ENCODE measurements at places on chromosomes 4 and X.
A peak's percentile ranks its signal among the peaks of the same experiment; 100 is the strongest.

DNA sequence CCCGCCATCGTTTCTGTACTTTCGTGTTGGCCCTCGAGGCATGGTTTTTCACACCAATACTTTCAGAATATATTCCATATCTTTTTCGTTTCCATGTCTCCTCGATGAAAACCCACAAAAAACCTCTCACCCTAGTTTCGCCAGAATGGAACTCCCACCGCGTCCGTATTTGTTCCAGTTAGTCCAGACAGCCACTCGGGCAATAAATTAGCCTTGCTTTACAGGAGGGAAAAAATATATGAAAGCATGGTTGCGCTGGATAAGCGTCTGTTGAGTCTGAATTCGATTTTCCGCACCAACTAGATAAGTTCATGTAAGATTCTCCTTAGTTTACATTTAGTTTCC, 550 bp upstream of the CHM start:
- peak; percentile 7 for DNase-seq

DNA sequence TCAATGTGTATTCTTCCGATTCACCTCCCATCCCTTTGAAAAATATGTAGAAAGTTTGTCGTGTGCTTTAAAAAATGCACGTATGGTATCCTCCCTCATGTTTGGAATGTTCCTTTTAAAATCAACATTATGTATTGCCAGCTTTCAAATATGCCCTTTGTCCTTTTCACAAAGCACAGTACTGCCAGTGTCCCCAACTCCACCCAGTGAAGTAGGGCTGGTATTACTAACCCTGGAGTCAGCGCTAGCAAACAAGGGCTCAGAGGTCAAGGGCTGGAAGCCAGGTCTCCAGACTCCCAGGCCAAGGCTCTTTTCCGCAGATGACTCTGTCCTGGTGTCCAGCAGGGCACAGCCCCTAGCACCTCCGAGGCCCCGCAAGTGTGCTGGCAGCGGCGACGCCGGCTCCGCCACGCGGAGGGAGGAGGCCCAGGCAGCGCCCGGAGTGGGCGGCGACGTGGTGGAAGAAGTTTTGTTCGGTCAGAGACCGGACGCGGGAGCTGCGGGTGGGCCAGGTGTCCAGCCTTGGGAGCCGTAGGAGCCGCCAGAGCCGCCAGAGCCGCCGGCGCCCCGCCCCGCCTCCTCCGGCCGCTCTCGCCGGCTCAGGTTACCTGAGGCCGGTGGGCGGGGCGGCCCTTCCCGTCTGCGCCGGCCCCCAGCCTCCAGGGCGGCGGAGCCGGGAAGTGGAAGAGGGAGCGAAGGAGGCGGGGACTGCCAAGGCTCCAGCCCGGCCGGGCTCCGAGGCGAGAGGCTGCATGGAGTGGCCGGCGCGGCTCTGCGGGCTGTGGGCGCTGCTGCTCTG, at the start of gene IL13RA1:
Gene IL13RA1 (plus strand): TSS at position 720 of the 799 bp plus-strand sequence. CDS start 33 bp downstream, at position 753.
- DNase-seq: peak; percentile 31

DNA sequence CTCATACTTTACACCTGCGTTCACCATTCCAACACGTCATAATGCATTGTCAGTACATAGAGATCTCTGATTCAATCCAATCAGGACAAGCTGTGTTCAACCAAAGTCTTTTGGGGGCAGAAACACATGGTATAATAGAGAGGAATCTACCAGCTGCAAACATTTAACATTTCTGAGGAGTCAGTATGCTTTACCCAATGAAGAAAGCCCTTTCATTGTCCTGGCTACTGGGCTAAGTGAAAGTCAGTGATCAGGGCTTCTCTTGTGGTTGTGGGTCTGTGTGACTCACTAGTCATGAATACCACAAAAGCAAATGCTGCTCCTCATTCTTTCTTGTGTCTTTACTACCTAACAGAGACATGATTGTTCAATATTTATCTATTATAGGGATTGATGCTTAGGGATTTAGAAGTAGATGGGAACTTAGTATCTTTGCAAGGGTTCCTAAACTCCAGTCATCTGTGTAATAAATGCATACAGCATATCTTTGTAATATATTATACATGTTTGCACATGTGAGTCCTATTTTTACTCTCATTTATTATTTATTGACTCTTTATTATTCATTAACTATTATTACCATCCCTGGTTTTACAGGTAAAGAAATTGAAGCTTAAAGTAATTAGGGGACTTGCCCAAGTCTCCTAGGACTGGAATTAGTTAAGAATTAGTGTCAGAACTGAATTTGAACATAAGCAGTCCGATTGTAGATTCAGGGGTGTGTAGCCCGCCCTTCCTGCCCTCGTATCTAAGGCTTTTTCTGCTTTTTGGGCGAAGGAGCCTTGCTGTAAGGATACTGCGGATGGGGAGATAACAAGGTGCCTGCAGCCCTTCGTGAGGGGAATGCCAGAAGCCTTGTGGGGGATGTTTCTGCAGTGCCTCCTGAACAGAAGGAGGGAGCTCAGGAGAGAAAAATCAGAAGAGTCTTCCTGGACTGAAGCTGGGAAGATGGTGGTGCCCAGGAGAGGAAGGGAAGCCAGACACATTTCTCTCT, 353.1 kb upstream of the BOD1L1 start:
- no peak for DNase-seq

DNA sequence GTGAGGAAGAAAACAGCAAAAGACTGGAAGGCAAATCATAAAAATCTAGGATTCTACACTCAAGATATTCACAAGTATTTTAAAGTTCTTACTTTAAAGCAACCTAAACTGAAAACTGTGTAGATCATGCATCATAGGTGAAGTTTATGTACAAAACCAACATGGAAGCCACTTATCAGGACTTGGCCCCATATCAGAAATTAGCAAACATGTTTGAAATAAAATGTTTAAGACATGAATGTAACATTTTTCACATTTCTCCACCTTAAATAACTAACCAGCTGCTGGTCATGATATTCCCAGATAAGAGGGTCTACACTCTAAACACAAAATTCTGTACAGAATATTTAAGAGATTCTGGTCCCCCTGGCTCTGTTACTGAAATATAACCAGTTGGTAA, 38.5 kb downstream of the APBB2 start:
- no peak for DNase-seq

DNA sequence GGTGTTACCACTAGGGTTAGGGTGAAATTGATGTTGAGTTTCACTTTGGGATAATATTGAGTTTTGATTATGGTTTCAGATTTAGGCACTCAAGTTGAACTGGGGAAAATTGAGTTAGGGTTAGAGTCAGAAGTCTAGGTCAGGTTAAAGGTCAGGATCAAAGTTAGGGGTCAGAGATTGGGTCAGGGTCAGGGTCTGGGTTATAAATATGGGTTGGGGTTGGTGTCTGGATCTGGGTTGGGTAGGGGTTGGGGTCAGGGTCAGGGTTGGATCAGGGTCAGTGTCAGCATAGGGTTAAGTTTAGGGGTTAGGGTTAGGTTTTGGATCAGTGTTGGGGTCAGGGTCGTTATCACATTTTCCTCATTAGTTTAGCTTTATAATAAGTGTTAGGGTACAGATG, 42.7 kb upstream of the IL9R start:
- DNase-seq: no peak

DNA sequence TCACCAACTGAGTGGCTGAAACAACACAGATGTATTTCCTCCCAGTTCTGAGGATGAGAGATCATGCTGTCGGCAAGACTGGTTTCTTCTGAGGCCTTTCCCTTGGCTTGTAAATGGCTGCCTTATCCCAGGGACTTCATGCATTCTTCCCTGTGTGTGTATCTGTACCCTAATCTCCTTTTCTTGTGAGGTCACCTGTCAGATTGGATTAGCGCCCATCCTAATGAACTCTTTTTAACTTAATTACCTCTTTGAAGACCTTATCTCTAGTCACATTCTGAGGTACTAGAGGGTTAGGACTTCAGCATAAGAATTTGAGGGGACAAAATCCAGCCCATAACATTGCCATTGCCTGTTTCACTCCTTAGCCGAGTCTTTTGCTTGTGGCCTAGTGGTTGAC, 59.5 kb upstream of the TMEM150C start:
- DNase-seq: no peak

DNA sequence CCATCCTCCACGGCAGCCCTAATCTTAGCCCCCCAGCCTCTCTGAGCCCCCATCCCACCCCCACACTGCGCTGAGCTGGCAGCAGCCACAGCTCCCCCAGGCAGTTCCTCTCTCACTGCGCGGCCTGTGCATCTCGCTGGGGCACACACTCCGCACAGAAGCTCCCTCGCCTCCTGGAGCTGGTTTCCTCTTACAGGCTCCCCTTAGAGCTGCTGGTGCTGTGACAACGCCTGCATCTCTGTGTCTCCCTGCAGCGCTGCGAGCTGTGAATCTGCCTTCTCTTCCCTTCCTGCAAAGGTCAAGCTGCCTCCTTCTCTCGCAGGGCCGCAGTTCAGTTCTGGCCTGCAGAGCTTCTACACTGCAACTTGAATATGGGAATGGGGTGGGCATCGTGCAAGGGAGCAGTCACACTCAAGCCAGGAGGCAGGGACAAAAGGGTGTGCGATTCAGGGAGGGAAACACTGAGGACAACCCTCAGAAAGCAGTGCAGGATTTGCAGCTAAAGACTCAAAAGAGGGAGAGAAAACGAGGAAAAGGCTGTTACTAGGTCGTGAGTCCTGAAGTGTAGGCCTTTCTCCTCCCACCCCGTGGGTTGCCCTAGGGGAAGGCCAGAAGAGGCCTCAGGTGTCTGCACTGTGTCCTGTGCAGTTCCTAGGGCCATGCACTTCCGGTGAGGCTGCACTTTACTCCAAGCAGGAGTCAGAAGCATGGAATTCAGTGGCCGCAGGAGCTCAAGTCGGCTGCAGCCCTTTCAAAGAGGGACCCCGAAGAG, 87.0 kb downstream of the BCOR start:
- peak; percentile 50 for DNase-seq

GRCh38 chr4:57098415-57098814, 11.8 kb downstream of the IGFBP7 start:
- no peak for DNase-seq

DNA sequence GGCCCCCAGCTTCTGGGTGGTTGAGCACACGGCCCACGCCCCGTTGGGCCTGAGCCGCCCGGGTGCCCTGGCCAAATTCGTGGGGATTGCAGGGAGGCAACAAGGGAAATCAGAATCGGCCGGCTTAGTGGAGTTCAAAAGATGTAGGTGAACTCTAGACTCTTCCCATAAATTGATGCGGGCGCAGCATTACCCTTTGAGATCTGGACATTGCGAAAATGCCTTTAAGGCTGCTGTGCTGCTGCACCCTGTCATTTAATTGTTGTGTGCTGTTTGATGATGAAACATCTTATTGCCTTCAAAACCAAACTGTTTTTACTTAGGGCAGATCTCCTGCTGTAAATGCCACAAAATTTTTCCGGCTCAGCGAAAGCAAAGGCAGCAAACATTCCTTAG, 409 bp upstream of the MPP1 start:
- DNase-seq: no peak

- DNase-seq: no peak
Observed at GRCh38 chr4:3746701-3747580, 19.2 kb upstream of the ADRA2C start.

- DNase-seq: no peak
Observed at GRCh38 chr4:182346250-182346649, 103.0 kb downstream of the TENM3 start.

GRCh38 chrX:110132450-110133114, 129.7 kb downstream of the TMEM164 start:
- DNase-seq: no peak

- no peak for DNase-seq
Observed at GRCh38 chr4:128856246-128856645, 46.7 kb downstream of the JADE1 start.

DNA sequence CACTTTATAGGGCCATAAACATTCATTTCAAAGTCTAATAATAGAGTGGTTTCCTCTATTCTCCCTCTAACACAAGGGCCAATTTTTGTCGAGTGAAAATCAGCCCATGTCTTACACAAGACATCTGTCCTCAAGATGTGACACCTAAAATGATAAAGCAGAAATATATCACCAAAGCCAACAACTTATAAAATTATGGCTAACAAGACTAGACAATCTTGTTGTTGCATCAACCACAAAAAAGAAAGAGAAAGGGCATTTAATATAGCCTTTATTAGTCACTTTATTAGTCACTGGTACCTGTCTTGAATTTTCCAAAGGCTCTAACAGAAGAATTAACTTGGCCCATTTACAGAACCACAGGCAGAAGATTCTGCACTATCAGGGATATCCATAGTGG, 161.6 kb downstream of the SMIM20 start:
- DNase-seq: no peak

- no peak for DNase-seq
Observed at GRCh38 chr4:12555011-12555410, 929.1 kb downstream of the RAB28 start.

- peak; percentile 56 for DNase-seq
Observed at GRCh38 chr4:38667085-38667893, 3.3 kb downstream of the KLF3 start.

GRCh38 chrX:39484159-39485068, 613.3 kb downstream of the BCOR start:
- peak; percentile 12 for DNase-seq

GRCh38 chr4:121338518-121338917, 42.3 kb downstream of the QRFPR start:
- DNase-seq: no peak

- DNase-seq: no peak
Observed at GRCh38 chr4:86918539-86919072, 16.2 kb upstream of the AFF1 start.

DNA sequence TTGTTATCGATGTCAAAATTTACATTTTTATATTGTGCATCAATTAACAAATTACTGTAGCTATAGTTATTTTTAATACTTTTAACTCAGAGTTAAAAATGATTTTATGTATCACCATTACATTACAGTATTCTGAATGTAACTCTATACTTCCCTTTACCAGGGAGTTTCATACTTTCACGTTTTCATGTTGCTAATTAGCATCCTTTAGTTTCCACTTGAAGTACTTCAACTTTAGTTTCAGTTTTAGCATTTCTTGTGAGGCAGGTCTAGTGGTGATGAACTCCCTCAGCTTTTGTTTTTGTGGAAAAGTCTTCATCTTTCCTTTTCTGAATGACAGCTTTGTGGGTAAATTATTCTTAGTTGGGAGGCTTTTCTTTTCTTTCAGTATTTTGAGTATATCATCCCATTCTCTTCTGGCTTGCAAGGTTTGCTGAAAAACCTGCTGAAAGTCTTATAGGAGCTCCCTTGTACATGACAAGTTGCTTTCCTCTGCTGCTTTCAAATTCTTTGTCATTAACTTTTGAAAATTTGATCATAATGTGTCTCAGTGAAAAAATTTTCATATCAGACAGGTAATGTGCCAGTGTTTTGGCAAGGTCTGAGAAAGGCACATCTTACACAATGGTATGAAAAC, 9.8 kb upstream of the CISD2 start:
- DNase-seq: no peak

GRCh38 chr4:113148925-113149324, 99.5 kb downstream of the ANK2 start:
- no peak for DNase-seq
